GM12892 (cell line): ENCODE measurements at places on chromosomes 3 and 15.

GRCh38 chr15:96564546-96564945, 234.0 kb downstream of the NR2F2 start:
- DNase-seq, result no peak

DNA sequence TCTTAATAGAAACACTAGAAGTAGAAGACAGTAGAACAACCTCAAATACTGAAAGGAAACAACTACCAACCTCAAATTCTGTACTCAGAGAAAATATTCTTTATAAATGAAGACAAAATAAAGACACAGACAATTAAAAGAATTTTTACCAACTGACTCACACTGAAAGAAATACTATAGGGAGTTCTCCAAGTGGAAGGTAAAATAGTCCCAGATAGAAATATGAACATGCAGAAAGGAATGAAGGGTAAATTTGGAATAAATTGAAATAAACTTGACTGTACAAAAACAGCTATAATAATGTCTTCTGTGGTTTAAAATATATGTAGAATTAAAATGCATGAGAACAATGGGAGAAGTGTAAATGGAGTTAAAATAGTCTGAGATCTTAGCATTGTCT, 36.7 kb upstream of the CCDC174 start:
- DNase-seq, result no peak

- DNase-seq, result no peak
Observed at GRCh38 chr3:140595295-140595694, 82.6 kb upstream of the TRIM42 start.

GRCh38 chr15:74373056-74373650, 5.7 kb upstream of the CYP11A1 start:
- no peak for DNase-seq

DNA sequence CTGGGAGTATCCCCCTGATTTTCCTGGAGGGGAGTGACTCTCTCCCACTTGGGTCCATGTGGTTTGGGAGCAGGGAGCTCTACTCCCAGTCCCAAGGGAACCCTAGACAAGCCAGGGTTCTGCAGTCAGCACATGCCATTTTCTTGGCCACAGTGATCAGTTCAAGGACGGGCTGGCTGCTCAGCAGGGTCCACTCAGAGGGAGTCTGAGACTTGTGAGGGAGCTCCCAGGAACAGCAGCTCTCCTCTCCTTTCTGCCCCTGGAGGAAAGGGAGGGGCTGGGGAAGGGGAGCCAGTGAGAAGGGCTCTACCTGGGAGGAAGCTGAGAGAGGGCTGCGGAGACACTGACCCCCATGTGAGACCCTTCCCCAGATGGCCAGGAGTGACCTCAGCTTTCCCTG, 29.1 kb upstream of the LMCD1 start:
- no peak for DNase-seq

DNA sequence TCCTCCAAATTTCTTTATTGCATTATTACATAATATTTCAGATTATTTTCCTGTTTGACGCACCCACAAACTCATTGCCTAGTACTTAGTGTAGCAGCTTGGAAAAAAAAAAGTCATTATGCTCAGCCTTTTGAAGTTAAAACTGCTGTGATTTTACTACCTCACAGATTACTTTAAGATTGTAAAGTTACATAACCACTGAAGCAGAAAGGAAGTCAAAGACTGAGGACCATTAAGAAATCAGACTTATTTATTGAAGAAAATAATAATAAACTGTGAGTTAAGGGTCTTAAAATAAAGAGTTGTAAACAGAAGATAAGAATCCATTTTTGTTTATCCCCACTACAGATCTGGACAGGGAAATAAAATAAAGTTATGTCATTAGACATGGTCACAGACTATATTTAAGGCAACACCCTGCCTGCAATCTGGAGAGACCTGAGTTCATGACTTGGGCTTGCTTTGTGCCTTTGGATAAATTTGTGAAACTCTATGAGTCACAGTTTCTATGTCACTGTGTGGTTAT, 212.1 kb upstream of the ROBO2 start:
- DNase-seq, result no peak

- DNase-seq, result no peak
Observed at GRCh38 chr3:33883538-33883950, 85.1 kb downstream of the PDCD6IP start.

- no peak for DNase-seq
Observed at GRCh38 chr3:72657666-72658065, 190.6 kb downstream of the SHQ1 start.

- DNase-seq, result no peak
Observed at GRCh38 chr3:120071259-120071658, 23.0 kb downstream of the GSK3B start.

GRCh38 chr15:81326466-81327212, 2.7 kb upstream of the STARD5 start:
- no peak for DNase-seq

DNA sequence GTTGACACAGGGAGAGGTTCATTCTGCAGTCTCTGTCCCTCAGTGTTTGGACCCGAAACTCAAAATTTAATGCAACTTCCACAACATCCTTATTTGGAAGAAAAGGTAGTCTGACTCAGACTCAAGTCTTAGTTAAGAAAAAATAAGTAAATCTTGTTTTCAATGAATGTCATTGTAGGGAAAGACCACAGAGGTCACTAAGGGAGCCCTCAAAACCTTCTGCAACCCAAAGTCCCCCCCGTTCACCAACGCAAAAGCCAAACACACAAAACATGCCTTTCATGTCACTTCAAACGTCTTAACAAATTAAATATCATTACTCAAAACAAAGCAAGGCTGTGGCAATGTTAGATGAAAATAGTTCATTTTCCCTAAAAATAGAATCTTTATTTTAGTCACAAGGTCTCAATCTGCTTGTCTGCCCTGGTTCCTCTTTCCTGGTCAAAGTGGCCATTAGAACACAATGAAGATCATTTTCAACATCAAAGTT, 20.9 kb upstream of the SSUH2 start:
- DNase-seq, result no peak
